Activated naive CD4-positive, alpha-beta T cell (primary cell): ENCODE measurements at places on chromosomes 5 and 9.

DNA sequence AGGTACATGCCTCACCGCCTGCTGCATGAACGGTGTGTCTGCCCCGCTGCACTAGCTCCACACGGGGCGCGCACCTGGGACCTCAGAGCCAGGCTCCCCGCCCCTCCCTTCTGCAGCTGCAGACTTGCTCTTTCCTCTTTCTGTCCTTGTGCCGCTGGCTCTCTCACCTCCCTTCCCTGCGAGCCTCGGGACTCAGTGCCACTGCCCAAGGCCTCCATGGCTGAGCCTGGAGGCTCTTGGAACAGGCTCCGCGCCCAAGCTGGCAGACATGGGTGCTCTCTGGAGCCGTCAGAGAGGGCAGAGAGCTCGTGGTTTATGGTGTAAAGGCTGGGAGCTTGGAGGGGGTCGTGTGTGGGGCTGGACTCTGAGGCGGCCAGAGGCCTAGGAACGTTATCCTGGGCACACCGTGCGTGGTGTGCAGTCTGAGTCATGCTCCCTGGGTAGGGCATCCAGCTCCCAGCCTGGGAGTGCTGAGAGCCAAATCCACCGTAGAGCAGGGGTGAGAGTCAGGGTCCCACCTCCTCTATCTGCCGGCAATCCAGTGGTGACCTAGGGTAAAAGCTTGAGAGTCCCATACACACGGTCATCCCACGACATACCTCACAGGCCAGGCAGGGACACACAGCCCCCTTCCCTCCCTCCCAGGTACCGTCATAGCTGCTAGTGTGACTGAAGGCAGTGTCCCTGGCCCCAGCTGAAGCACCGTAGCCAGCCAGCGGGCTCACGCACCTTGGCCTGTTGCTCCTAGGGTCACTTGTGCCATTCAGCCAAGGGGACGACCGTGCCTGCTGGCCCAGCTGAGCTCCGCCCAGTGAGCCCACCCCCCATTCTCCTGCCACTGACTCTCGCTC is 22.4 kb downstream of the GOLGA2 start:
- DNase-seq, result no peak

- DNase-seq, result no peak
Measured at GRCh38 chr9:129990269-129991010, 52.5 kb downstream of the FNBP1 start.

DNA sequence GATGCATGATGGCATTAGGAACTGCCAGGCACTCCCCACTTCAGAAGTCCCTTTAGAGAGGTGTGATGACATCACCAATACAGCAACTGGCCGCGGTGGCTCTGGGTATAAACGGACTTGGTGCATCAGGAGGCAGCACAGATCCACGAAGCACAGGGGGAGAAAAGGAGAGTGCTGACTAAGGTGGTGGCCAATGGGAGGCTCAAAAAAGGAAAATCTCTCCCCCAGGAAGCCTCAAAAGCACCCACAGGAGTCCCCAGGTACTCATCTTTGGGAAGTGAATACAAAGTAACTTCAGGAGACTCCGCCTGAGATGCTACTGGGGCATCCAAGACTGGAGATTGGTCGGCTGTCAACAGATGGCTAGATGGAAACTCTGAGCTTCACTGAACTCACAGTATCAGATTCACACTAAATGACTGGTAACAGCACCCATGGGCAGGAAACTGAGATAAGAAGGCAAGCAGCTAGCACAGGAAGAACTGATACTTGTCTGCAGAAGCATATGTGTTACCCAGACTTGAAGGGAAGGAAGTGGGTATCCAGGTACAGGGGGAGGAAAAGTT is 7.6 kb downstream of the TTC39B start:
- DNase-seq, result no peak

- DNase-seq, result no peak
Measured at GRCh38 chr5:138720840-138721239, 32.4 kb upstream of the CTNNA1 start.

DNA sequence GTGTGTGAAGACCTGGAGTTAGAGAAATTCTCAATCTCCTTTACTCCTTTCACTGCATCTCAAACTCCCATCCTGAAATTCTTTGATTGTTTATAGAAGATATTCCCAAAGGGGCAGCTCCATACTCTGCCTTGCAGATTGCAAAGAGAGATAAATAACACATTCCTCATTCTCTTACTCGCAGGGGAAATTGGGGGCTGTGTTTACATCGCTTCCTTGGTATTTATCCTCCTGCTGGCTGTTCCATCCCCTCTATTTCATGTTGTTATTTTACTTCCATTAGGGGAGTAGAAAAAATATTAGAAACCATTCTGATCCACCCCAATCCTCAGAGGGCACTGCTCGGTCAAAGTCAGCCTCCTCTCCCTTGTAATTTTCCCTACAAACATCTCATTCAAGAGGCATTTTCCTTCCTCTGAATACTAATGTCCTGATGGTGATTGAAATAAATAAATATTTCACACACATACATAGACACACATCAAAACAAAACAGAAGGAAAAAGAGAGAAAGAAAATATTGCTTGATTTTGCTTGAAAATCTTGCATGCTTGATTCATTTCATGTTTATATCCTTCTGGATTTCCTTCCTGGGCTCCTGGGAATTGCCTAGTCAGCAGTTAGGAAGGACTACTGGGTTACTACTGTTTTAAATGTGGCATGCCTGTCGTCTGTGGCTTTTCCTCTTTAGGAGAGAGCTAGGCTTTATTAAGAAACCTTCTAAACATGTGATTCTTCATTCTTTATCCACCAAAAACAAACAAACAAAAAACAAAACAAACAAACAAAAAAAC is 420.1 kb upstream of the PAPPA start:
- DNase-seq, result no peak

DNA sequence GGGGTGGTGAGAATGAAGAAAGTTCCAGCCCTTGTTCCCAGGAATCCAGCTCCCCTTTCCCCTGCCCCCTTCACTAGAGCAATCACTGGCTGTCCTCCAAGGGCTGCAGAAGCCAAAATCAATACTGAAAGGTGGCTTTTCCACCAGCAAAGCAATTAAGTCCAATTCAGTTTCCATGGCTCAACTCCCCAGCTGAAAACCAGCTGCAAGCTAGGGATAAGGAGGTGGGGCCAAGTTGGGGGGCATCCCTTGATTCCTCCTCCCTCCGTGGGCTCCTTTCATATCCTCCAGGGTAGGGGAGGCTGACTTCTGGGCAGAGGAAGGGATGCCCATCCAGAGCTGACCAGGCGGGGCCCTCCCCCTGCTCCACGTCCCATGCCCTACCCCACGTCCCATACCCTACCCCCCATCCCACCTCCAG is 22.7 kb downstream of the CAMK2A start:
- DNase-seq, result no peak

DNA sequence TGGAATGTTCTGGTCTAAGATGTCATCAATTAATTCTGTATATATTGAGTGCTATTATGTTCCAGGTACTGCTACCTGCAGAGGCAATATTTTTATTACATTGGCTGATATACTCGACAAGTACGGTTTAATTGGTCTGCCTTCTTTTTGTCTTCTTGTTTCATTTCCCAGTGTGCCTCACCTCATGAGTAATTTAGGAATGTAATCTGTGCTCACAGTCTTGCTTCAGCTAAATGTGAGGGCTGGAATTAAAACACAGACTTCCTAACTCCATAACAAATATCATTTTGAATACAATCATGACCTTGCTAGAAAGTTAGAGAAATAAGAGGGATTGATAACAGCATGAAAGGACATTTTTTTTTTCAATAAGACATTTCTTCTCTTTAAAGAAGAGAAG is 20.1 kb upstream of the SPINK5 start:
- DNase-seq, result no peak

- DNase-seq, result no peak
Measured at GRCh38 chr5:10607023-10607665, 43.3 kb downstream of the ANKRD33B start.

DNA sequence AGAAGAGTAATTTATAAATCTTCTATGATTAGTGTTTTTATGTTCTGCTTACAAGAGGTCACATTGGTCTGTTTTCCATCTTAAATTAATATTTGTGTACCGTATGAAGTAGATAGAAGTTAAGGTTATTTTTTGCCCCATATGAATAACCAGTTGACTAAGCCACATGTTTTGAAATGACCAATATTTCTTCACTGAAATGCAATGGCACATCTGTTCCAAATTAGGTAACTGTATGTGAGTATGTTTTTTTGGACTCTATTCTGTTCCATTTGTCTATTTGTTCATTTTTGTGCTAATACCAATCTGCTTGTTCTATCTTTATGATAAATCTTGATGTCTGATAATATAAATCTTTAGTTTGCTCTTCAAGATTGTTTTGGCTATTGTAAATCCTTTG is 17.7 kb downstream of the JAK2 start:
- DNase-seq, result no peak

DNA sequence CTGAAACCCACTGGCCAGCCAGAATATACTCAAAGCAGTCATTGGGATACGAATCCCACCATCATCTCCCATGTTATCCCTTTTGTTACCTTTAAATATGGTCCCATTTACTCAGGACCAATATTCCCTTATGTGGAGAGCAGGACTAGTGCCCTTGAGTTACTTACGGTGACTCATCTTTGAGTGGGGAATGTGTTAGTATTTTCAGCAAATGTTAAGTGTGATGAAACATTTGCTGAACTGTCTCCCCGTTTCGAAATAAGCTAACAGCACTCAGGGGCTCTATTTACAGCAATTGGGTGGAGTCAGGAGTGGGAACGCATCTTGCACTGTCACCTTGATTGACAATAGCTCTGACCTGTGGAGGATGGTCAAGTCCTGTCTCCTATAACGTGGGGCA is 67.4 kb downstream of the CTSL start:
- no peak for DNase-seq

GRCh38 chr9:5566054-5566618 is 55.8 kb downstream of the PDCD1LG2 start:
- DNase-seq, result no peak

GRCh38 chr5:115644046-115644445 is 18.2 kb upstream of the TMED7 start:
- DNase-seq, result no peak

DNA sequence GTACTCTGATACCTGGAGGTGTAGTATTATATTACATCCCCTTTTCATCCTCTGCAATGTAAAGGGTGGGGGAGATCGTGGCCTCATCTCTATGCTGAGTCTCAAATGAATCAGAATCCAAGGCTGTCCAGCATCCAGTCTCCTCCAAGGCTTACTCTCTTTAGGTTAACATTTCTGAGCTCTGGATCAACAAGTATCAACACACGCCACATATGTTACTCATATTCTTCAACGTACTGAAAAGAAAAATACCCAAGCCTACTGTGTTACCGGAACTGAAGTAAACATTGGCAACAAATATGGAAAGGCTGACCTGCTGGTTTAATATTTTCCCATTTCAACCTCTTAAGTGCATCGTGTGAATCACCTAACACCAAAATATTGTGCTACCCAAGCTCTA is 241.8 kb downstream of the GAS1 start:
- no peak for DNase-seq

DNA sequence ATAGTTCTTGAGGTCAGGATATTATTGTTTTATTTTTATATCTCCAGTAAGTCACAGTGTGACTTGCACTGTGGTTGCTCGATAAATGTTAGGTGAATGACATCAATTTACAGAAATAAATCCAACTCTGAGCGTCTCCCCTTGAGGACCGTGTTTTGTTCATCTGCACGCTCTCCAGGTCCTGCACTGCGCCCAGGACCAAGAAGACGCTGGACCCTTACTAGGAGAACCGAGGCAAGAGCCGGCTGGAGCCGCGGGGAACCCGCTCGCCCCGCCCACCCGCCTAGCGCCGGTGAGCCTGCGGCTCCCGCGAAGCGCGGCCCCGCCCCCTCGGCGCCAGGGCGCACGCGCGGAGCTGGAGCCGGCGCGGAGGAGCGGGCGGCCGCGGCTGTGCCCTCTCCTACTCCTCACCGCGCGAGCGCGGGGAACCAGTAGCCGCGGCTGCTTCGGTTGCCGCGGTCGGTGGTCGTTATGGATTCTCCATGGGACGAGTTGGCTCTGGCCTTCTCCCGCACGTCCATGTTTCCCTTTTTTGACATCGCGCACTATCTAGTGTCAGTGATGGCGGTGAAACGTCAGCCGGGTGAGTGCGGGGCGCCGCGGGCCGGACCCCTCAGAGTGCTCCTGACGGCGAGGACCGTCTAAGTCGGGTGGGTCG is at the start of gene TMEM38B:
TSS of gene TMEM38B (plus strand) at position 352 of the 658 bp plus-strand sequence. CDS start at position 472, 120 bp downstream.
- DNase-seq, result peak; percentile 75

DNA sequence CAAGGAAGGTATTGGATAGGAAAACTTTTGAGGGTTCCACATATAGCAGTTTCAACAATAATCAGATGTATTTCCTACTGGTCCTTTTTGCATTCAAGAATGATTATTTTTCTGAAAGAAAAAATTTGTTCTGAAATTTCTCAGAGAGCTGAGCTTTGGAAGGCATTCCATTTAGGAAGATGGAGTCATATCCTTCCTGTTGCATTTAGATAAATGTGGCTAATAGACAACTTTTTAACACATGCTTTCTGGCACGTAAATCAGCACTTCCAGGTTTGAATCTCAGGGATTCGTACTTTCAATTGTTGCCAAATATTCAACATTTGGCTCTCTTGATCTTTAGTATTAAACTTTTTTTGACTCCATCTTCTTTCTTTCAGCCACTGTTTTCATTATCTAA is 24.8 kb upstream of the TLR4 start:
- no peak for DNase-seq

DNA sequence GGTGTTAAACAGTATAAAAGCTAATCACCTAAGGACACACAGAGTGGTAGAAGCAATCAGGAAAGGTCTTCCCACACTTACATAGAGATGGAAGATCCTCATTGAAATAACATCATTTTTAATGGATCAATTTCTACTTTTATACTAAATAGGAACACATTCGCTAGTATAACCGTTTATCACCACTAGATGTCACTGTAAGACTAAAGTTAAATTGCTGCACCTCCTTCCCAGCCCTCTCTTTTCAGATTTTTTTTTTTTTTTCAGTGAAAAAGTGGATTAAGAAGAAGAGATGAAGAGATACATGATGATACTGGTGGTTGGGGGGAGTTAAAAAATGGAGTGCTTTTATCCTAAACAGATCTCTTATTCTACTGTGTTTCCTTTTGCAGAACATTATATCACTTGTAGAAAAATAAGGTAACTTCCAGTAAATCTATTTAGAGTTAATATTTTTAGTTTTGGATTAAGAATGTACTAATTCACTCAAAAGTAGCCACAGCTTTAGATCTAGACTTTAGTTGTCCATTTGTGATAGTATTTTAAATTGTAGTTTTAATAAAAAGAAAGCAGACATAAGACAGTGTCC is 116.9 kb upstream of the ARRDC3 start:
- no peak for DNase-seq

GRCh38 chr5:76224898-76225297 is 141.7 kb downstream of the SV2C start:
- DNase-seq, result no peak

DNA sequence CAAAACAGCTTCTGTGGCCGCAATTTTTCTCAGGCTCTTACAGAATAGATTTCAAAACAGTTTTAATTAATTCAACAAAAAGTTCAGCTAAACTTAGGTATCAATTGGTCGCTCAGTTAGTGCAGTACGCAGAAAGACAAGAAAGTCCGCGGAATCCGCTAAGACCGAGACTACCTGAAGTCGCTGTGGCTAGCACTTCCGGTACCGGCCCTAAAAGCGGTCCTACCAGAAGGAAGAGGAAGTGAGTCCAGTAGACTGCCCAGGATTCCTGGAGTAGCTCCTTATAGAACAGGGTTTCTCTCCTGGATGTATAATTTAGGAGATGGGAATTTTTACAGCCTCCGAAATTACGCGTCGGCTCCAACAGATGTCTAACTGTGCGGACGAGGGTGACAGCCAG is 16.6 kb upstream of the PCDHB2 start:
- no peak for DNase-seq
